HuH-7 (cell line): ENCODE measurements at places on chromosomes 16 and 17.

DNA sequence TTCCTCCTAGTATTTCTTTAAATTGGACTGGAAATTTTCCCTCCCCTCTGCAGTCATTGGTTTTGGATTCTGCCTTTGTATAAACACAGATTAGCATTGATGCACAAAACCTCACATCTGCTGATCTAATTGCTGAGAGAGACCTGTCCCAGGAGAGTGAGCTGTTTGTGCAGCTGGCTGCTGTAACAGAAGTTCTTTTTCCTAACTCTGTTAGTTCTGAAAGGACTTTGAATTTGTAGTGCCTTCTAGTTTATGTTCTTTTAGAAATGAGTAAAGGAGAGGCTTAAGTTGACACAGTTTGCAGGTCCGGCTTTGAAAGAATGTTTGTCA is 45.2 kb upstream of the KPNB1 start:
- no peak for DNase-seq

DNA sequence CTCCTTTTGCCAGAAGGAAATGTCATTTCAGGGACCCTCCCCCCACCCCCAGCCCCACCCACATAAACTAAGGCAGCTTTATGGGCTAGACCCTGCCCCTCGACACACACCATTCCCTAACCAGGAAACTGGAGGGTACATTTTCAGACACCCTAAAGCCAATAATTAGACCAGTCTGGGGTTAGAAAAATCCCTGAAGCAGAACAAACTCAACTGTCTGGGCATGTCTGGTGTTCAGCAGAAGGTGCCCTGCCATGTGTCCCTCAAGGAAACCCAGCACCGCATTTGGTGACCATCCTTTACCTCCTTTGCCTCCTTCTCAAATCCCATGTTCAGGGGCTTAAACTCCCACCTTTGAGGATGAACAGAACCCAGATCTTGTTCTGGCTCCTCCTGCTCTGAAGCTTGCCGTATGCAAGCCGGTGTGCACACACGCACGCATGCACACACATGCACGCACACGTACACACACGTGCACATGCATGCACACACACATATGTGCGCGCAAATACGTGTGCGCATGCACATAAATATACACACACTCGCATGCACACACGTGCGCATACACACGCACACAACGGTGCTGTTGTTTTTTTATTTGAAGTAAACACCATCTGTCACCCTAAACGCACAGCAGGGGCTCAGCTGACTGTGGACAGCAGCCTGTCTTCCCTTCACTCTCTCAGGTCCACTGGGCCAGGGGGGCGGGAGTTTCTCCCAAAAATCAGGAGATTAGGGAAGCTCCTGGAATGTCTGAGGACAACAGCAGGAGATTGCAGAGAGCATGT is 156.8 kb upstream of the TNRC6C start:
- no peak for DNase-seq

DNA sequence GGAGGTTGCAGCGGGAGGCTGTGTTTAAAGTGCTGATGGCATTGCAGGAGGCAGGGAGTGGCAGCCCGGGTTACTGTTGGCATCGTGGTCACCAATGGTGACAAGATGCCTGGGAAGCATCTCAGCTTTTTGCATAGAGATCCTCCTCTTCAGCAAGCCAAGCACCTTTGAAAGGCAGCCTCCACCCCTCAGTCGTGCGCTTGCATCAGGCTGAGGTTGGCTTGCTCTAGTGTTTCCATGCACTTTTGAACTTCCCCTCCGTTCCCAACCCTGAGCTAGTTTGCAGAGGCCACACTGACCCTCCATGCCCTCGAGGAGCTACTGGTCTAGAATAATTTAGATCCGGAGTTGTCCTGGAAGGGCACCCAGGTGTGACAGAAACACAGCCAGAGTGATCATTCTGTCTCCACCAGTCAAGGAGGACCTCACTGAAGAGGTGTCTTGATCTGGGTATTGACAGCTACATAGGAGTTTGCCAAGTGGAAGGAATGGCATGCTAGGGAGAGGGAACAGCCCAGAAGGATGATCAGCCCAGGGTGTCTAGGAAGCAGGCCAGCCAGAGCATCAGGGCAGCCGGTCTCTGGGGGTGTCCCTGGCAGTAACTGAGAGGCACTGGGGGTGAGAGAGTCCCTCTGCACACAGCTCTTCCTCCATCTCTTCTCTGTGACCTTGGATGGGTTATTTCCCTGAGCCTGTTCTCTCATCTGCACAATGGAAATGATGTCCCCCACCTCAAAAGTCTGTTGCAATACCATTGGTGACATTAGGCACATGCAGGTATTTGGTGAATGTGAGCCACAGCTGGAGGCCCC is 7.7 kb downstream of the BEAN1 start:
- DNase-seq: no peak

- no peak for DNase-seq
These were observed 8.4 kb upstream of the SLC47A2 start for GRCh38 chr17:19724501-19725420.

DNA sequence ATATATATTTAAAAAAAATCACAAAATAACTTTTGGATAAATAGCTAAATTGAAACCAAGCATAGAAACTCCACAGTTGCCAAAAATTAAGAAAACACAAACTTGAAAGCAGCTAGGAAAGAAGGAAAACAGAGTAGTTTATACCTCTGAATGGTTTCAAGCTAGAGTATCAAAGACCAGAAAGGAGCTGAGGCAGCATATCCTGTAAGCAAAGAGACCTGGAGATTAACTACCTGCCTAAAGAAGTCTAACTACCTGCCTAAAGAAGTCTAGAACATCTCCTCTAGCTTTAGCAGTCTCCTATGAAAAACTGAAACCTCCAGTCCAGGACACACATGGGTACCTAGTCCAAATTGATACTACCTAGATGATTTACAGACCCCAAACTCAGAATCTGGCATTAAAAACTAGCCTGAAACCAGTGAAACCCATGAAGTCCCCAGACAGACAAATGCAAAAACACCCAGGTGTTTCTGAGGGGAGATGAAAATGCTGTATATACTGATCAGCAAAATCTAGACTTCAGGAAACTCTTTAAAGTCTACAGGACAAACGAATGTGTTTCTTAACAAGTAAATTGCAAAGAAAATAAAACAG is 17.6 kb downstream of the APPBP2 start:
- DNase-seq: no peak

DNA sequence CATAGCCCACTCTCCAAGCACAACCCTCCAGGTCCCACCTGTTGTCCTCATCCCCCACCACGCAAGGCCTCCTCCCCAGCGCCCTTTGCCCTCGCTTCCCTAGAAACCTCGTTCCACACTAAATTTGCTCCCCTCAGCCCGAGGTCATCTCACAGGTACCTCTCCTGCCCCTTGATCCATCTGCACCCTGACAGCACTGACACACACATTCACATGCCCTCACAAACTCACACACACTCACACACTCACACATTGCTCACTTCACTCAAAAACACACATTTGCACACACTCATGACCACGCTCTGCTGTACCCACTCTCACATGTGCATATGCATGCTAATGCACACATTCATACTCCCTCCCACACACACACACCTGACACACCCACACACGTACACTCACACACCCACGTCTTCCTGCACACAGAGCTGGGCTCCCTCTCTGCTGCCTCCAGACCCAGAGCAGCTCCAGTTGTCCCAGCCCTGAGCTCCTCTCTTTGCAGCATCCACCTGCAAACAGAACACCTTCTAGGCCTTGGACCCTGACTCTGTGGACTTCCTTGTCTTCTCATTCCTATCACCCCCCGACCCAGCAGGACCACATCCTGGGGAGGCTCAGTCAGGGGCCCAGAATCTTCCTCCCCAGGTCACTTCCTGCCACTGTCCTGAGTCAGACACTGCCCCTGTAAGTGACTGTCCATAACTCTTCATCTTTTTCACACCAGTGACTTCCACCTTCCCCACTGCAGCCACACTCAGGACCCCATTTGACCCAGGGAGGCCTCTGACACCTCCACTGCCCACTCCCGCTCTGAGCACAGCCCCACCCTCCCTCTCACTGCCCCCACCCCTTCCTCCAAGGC is 4.9 kb downstream of the ASGR2 start:
- no peak for DNase-seq
